Activated CD4-positive, alpha-beta T cell treated with anti-CD3 and anti-CD28 coated beads, Interleukin-2, Interleukin-4, amounts not matched to agents 100 ng/mL and 50 ng/mL, durations not matched to agents 16 hours and 8 hours (primary cell): ENCODE measurements at places on chromosomes 12 and 14.
A peak's percentile ranks its signal among the peaks of the same experiment; 100 is the strongest.

- DNase-seq: no peak
Observed at GRCh38 chr12:542395-543113, 82.8 kb downstream of the B4GALNT3 start.

DNA sequence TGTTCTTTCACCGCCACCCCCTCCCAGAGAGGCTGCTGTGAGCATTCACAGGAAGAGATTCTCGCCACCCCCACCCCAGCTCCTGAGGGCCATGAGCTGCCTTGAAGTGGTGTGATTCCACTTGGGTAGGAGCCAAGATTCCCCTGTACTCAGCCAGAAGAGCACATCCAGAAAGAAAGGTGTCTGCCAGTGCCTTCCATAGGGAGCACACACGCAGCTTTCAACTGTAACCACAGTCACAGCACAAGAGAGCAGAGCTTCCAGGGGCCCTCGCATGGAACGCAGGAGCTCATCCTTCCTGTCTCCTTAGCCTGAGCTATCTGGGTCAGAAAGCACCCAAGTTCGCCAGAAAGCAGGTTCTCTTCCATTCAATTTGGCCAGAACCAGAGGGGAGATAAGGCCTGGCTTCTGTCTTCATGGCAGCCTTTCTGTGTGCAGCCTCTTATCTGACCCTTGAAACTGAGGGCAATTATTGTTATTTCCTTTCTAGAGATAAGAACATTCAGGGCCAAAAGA, 66.6 kb upstream of the SCN8A start:
- no peak for DNase-seq

DNA sequence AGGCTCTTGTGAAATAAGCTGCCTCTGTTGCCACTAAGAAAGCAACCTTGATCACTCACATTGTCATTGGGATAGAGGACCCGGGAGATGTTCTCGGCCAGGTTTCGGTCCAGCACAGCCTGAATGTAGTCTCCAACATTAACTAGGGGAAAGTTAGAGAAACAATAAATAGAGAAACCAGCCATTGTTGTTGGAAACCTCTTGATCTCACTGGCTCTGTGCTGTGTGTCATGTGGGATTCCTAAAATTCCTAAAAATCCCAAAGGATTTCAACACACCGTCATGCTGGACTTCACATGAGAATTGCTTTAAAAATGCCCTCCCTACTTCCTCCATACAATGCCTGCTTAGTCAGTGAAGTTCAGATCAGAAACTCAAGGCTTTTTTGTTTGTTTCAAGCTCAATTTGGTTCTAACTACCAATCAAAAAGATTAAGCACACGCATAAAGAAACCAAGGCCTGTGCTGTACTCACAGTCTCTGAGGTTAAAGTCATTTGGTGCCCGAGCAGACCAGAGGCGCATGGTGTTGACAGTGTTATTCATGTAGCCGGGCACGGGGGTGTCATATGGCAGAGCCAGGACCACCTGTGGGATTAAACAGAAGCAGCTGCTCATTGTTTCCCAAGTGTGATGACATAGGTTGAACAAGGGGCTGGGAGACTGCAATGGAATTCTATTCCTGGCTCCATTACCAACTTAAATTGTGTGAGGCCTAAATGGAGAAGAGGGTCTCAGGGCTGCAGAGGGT, 23.6 kb downstream of the PYGL start:
- DNase-seq: no peak

- no peak for DNase-seq
Observed at GRCh38 chr12:82187595-82187994, 170.6 kb downstream of the CCDC59 start.

DNA sequence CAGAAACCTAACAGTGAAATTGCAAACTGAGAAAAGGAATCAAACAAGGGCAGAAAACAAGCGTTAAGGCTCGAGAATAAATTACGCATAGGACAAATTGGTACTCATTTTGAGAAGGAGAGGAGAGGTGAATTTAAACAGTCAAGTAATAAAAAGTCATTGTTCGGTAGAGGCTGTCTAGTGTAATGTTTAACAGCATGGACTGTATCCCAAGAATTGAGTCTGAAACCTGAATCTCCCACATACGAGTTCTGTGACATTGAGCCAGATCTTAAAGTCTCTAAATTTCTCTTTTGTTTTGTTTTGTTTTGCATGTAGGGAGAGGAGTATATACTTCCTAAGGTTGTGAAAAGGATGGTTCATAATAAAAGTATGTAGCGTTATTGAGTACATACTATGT, 216.5 kb upstream of the BTG1 start:
- no peak for DNase-seq

GRCh38 chr14:51540364-51540763, 111.3 kb upstream of the FRMD6 start:
- no peak for DNase-seq

DNA sequence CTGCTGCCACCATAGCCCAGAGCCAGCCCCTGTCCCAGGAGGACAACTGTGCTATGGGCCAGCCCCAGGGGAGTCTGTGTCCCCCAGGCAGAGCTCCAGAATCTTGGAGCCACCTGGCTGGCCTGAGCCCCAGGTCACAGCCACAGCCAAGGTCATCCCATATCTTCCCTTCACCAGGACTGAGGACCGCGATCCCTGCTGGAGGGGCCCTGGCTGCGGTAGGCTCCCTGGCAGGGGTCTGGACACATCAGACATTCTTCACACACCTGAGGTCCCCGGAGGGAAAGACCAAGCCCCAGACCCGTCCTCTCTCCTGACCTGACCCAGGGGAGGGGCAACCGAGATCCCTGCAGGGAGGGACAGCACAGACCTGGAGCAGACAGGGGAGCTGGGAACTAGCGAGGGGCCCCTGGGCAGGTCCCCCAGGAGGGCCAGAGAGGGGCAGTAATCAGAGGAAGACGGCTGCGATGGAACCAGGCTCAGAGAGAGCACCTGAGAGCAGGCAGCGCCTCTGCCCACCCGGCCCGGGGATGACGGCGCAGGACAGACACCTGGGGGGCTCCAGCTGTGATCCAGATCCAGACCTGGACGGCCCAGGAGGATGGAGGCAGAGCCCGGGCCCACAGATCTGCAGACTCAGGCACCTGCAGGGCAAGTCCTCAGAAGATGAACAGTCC, 103.2 kb upstream of the EIF5 start:
- no peak for DNase-seq

GRCh38 chr14:105974902-105975301, 448.5 kb downstream of the TMEM121 start:
- DNase-seq: peak; percentile 57

DNA sequence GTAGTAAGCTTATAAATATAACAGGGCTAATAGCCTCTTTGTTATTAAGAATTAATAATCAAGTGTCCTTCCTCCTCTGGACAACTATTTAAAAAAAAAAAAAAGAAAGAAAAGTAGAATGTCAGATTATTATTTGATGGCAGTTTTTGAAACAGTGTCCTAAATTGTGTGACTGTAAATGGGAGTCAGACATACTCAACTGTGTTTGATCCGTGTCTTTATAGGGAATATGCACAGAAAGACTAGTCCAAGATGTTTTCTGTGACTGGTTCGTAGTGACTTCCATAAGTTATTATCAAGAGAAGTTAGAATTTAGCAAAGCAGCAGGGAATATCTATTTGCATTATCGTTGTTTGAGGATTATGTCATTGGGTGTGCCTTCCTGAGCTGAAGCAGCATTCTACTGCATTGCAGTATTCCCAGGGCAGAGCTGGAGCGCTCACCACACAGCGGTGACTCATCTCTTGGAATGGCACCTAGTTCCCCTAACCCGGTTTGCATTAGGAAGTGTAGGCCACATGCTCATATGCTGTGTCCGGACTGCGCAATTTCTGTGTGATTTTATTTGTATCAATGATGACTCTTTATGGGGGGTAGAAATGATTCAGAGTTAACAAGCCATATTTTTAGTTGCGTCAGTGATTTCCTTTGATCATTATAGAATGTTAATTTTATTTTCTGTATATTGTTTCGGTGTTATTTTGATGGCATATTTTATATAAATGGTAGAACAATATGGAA, 7.9 kb downstream of the DYNC1H1 start:
- DNase-seq: no peak

DNA sequence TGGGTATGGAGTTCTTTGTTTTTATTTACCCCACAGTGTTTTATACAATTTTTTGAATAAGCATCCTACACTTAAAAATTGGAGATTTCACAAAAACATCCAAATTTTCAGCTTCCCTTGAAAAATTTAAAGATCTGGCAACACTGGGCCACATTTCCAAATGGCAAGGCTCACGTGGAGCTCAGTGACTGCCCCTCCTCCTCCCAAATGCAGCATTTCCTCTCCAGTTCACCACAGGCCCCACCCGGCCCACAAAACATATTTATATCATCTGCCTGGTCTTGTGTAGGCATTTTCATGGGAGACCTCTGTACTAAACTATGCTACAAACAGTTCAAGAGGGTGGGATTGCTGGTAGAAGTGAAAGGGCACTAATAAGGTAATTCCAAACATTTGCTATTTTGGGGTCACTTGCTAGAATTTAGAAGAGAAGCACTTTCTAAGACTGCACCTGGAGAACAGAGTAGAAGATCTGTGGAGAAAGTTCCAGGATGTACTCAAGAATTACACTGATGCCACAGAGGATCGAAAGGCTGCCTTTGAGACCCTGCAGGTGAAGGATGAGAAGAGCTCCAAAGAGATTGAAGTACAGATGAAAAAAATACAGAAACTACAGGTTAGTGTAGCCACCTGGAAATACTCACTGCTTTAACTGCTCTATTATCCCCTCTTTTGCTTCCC, 7.3 kb downstream of the FKBP11 start:
- no peak for DNase-seq

DNA sequence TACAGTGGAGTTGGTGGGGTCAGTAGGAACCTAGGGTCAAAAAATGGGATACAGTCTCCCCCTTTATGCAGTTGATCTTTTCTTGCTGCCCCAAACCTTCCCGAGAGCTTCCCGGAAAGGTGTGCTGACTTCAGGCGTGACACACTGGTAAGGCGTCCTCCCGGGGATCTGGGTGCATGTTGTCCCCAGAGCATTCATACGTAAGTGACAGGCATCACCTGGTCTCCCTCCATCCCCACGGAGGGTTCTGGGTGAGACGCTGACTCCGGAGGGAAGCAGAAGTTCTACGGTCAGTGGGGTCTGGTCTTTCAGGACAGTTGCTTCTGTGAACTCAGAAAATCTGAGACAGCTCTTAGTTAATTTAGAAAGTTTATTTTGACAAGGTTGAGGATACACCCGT, 159.6 kb upstream of the RTL1 start:
- no peak for DNase-seq

DNA sequence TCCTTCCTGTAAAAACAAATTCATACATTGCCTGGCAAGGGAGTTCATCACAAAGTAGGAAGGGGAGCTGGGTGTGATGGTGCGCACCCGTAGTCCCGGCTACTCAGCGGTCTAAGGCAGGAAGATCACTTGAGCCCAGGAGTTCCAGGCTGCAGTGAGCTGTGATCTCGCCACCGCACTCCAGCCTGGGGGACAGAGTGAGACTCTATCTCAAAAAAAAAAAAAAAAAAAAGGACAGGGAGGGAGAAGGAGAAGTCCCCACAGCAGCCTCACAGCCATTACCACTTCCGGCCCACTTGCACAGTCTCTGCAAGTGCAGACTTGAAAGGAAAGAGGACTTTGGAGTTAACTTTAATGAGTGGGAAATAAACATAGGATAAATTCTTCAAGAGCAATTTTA, 121.0 kb downstream of the FBXL14 start:
- DNase-seq: peak; percentile 68

GRCh38 chr12:48197971-48198671, 5.0 kb downstream of the OR10AD1 start:
- peak; percentile 97 for DNase-seq

GRCh38 chr12:53770281-53770680, 18.5 kb upstream of the CISTR start:
- DNase-seq: no peak

- DNase-seq: no peak
Observed at GRCh38 chr12:58931518-58931917, 11.2 kb upstream of the LRIG3 start.

- DNase-seq: no peak
Observed at GRCh38 chr12:105384916-105385535, 54.5 kb downstream of the C12orf75 start.

DNA sequence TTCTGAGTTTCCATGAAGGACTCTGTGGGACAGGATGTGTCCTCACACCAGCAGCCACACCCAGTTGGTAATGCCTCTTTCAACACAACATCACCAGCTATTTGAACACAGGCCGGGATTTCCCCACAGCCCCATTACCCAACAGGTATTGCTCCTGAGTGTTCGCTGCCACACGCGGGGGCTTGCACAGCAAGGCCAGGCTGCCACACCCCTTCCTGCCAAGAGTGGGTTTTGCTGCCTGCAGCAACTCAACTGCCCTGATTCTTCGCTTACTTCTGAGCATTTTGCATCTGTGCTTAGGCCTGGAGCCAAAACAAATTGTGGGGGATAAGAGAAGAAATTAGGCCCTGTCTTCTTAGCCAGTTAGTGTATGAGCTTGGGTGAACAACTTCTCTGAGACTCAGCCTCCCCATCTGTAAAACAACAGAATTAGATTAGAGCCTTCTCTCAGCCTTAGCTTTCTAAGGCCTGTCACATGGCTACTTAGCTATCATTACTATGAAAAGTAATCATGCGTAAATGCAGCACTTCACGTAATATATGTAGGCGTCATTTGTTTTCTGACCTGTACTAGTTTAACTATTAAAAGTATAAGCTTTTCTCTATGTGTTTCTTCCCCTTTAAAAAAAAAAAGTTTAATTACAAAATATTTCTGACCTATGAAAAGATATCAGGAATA, 20.0 kb downstream of the CKAP4 start:
- peak; percentile 37 for DNase-seq

DNA sequence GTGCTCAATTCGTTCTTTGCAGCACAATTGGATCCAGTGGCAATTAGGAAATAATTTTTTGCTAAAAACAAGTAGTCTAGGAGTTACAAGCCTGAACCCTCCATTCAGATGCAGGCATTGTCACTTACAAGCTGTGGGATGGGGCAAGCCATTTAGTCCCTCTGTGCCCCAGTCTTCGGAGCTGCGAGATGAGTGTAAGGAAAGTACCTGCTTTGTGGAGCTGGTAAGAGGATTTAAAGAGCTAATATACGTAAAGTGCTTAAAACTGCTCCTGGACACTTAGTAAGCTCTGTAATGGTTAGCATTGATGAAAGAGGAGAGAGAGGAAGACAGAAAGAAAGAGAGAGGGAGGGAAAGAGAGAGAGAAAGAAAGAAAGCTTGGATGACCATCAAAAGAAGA, 112.5 kb downstream of the LGMN start:
- no peak for DNase-seq

- no peak for DNase-seq
Observed at GRCh38 chr12:93447555-93448290, 6.0 kb upstream of the UBE2N start.

DNA sequence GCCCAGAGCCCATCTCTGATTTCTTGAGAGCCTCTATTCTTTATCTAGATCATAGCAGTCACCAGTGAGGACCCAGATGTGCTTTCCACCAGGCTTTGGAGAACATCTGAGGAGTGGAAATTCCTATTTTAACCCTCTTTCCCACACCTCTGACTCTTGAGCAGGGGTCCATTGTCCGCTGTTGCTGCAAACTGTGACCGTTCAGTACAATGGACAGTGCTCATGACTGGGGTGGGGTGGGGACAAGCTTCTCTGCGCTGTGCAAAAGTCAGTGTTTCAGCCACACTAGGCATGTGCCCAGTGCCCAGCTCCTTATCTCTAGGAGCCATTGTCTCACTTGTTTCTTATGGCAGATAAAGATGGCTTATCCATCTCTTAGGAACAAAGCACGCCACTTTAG, 16.9 kb upstream of the KRT7 start:
- DNase-seq: no peak
